ENCODE measurements at places on chromosomes 5 and 9.

DNA sequence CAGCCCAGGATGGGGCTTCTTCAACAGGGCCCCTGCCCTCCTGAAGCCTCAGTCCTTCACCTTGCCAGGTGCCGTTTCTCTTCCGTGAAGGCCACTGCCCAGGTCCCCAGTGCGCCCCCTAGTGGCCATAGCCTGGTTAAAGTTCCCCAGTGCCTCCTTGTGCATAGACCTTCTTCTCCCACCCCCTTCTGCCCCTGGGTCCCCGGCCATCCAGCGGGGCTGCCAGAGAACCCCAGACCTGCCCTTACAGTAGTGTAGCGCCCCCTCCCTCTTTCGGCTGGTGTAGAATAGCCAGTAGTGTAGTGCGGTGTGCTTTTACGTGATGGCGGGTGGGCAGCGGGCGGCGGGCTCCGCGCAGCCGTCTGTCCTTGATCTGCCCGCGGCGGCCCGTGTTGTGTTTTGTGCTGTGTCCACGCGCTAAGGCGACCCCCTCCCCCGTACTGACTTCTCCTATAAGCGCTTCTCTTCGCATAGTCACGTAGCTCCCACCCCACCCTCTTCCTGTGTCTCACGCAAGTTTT is 23.6 kb downstream of the PCDHGC5 start:
- peak; percentile 74 for DNase-seq

DNA sequence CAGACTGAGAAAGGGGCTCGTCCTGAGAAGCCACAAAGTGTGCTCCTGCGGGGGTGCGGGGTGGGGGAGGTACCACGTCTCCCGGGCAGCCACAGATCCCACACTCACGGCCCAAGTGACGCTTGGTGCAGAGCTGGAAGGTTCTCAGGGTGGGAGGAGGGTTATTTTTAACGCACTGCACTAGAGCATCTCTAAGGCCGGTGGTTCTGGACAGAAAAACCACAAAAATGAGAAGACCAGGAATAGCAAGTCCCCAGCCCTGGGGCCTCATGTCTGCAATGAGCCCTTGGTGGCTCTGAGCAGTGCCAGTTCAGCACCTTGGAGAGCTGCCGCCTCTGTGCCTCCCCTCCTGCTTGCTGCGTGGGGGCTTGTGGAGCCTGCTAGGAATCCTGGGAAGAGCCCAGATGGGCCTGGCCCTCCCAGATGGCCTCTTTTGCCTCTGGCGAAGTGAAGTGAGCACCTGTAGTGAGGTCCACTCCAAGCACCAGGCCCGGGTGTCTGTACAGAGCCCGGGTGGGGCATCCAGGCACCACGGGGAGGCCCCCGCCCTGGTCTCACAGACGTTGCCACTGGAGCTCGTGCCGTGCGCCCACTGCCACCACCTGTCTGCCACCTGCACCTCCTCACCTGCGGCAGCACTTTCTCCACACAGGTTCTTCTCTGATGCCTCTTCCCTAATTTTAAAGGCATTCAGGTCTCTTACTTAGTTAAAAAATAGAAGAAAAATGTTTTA is 48.9 kb upstream of the CACNA1B start:
- DNase-seq: no peak

DNA sequence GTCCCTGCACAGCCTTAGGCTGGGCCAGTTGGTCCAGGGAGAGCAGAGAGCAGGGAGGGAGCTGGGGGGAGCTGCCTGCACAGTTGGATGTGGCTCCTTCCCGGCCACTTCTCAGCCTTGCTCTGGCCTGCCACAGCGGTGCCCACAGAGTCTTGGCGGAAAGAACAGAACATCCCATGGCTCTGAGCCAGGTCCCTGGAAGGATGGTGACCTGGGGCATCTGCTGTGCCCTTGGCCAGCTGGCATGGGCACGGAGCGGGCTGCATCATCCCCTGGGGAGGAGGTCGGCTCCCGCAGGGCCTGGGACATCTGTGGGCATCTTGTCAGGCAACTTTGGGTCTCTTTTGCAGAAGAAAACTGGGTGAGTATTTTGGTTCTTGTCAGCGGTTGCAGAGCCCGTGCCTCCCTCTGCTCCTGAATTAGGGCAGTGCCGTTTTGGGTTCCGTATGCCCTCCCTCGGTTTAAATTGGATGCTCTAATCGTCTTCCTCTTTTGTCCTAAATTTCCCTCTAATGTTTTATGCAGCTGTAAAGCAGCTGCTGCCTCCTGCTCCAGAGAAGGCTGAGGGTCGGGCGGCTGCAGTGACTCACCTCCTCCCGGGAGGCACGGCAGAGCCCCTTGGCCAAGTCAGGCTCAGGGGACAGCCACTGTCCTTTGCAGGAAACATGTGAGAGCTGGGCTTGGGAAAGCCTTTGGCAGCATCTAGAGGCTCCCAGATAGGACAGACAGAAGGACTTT is 10.5 kb upstream of the NACC2 start:
- DNase-seq: no peak

- DNase-seq: no peak
These were observed 81.2 kb upstream of the DNAH5 start for GRCh38 chr5:14025569-14026286.

- DNase-seq: no peak
These were observed 408.3 kb downstream of the DMRT2 start for GRCh38 chr9:1458503-1458902.

DNA sequence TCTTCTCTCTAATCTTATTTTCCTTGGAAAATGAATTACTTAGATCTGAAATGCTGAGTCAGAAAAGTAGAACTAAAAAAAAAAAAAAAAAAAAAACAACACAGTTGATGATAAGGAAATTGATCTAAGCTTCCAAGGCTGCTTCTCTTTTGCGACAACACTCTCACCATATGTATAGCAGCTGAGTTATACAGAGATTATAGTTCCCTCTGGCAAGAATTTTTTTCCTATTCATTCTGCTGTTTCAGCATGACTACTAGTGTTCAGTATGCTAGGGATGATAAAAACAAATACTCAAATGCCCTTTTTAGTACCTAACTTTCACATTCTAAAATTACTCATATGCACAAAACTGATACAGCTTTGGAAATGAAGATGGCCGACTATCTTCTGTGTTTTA is 267.3 kb downstream of the MLLT3 start:
- DNase-seq: no peak

DNA sequence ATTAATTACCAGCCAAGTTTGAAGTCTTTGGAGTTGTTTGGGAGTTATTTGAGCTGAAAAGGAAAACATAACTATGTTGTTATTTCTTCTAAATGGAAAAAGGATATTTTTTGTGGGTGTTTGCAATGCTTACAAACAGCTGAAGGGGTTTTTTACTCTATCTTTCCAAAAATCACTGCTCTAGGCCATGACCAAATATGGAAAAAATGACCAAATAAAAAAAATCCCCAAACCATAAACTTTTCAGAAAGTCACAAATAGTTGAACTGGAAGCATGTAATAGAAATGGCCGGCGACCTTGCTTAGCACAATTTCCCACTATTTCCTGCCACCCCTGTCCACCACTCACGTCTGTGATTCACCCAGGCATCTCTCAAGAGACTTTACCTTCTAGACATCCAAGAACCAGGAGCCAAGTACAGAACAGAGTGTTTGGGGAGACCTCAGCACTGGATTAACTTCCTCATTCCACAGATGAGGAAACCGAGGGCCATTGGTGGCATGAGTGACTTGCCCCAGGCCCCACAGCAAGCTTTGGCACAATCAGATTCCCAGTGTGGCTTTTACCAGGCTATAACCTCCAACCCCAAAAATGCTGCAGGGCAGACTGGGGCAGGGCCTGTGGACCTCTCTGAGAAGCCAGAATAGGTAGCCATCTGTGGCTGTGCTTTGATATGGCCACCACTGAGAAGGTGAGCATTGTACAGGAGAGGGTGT is 84.5 kb downstream of the NRG2 start:
- no peak for DNase-seq

GRCh38 chr5:103402851-103403250 is 144.3 kb downstream of the MACIR start:
- DNase-seq: no peak

DNA sequence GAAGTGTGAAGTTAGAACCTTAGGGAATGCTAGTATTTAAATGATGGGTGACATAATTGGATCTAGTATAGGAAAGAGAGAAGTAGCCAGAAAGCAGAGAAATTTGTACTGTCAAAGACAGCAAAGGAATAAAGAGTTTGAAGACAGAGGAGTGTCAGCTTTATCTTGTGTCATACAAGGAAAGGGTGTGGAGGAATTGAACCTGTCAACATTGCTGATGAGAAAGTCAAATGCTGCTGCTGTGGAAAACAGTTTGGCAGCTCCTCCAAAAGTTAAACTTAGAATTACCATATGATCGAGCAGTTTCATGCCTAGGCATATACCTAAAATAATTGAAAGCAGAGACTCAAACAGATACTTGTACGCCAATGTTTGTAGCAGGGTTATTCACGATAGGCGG is 63.7 kb downstream of the DENND4C start:
- DNase-seq: no peak

GRCh38 chr5:54523534-54523933 is 6.0 kb downstream of the SNX18 start:
- no peak for DNase-seq

DNA sequence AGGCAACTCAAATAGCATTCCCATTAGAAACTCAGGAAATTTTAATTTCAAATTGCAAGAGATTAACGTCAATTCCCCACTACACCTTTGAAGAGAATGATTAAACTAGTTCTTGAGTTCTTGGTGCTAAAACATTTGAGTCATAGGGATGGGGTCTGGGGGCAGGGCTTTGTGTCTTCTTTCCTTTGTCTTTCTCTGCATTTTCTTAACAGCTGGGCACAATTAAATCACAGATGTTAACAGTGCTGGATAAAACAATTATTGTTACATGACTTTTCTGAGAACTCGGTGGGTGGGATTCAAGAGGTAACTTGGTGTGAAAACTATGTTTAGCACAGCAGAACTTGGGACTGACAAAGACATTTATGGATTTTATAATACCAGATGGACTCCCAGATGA is 351.9 kb upstream of the TNC start:
- DNase-seq: no peak

- no peak for DNase-seq
These were observed 120.5 kb downstream of the ADAMTS2 start for GRCh38 chr5:179224741-179225140.

DNA sequence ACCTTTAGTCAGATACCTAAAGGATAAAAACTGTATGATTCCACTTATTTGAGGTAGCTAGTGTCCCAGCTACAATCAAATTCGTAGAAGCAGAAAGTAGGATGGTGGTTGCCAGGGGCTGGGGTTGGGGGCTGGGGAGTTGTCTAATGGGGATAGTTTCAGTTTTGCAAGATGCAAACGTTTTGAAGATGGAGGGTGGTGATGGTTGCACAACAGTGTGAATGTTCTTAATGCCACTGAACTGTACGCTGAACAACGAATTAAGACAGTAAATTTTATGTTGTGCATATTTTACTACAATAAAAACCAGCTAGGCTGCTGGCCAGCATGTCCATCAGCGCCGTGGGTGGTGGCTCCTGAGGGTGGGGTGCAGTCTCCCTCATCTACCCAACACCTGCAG is 137.8 kb downstream of the GADD45G start:
- DNase-seq: no peak

DNA sequence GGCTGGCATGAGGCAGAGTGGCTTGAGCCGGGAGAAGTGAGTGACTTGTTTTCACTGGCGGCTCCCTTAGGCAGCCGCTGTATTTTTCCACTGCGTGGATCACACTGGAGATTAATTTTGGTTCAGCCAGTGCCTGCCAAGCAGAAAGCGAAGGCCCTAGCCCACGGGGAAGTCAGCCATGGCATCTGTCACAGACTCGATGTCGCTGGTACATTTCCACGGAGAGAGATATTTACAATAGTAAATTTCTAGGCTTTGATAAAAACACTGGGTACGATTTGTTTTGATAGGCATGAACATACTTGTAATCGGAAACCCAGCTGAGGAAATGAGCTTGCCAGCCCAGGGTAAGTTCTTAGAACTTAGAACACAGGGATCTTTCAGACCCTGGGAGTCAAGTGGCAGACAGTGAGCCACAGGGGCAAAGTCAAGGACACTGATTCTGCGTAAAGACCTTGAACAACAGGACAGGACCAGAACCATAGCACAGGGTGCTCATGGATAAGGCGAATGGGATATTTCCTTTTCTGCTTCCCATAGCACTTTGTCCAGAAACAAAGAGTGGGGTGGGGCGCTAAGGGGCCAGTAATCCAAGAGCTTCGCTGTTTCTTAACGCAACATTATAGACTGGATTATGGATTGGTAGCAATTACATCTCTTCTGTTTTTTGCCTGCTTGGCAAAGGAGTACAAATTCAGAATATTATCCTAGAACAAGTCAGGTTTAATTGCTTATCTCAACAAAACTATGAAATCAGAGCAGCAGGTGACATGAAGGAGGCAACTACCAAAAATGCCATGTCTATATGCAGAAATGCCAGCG is 4.5 kb downstream of the DUSP1 start:
- DNase-seq: no peak

GRCh38 chr9:23552876-23553601 is 273.0 kb downstream of the ELAVL2 start:
- no peak for DNase-seq

- no peak for DNase-seq
These were observed 631.6 kb upstream of the CDH18 start for GRCh38 chr5:20619591-20619990.

DNA sequence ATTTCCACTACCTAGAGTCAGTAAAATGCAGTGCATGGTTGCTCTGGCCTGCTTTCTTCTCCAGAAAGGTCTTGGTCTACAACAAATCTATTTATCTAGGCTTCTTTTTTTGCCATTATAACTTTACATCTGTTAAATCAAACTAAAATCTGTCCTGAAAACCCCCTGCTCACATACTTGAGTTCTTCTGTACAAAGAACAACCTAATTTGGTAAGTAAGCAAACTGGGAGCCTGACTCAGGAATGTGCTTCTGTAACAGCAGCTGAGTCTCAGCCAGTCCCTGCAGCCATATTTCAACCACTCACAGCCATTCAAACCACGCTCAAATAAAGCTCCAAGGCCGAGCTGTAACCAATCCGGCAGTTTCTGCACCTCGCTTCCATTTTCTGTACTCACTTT is 95.8 kb downstream of the PLPP1 start:
- DNase-seq: no peak

DNA sequence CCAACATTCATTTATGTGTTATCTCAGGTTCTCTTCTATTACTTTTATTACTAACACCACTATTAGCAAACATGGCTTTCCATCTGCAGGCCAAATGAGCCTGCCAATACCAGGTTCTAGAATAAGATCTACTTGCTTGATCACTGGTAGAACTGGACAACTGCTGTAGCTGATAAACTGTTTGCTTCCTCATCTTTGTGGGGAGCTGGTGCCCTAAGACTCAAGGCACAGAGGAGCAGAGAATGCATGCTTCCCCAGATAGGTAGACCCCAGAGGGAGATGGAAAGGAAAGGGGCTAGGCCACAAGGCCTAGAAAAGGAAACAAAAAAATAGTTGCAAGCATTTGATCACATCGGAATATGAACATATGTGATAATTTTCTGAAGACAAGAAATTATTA is 30.7 kb upstream of the AUH start:
- DNase-seq: no peak

- no peak for DNase-seq
These were observed 6.5 kb downstream of the DENND1A start for GRCh38 chr9:123923377-123923776.
